ENCODE measurements at places on chromosomes 11 and 22.

DNA sequence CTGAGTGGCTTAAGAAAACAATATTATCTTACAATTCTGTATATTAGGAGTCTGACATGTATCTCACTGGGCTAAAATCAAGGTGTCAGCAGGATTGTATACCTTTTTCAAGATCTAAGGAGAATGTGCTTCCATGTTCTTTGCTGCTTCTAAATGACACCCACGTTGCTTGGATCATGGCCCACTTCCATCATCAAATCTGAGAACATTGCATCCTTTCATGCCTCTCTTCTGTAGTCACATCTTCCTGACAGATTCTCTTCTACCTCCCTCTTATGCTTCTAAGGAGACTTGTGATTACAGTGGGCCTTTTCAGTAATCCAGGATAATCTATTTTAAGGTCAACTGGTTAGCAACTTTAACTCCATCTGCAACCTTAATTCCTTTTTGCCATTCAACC, 499.4 kb downstream of the FAM181B start:
- no peak for DNase-seq

DNA sequence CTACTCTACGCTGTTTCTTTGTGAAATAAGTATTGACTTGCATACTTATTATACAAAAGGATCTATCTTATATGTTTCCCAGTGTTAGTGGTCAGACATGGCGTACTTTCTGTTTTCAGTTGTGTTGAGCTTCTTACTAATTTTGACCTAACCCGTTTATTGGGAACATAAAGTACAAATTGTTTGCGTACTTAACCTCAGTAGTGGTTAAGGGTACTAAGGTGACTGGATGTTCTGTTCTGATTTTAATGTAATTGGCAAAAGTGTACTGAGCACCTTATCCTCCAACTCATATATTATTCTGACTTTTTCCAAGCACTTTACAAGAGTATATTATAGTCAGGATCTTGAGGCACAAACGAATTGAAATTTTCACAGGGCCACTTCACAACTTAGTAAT, 17.2 kb downstream of the TBCEL start:
- no peak for DNase-seq

GRCh38 chr11:128398517-128399250, 188.7 kb downstream of the ETS1 start:
- no peak for DNase-seq

DNA sequence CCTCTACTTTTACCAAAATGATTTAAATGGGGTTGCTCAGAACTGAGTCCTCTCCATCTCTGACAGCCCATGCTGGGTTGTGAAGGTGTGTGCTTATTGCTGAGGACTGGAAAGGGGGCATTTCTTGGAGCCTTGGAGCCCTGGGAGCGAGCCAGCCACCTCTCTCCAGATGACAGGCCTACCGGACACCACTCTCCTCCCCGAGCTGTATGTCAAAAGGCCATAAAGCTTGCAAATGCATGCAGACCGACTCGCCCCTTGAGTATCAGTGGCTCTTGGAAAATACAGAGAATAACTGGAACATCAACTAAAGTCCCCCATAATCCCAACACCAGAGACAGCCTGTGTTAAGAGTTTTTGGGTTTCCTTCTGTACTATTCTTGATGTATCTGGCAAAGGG, 67.9 kb upstream of the PITPNB start:
- no peak for DNase-seq

- DNase-seq, result no peak
These were observed 2.2 kb downstream of the LAYN start for GRCh38 chr11:111542606-111543275.

- peak; percentile 38 for DNase-seq
These were observed 49.1 kb upstream of the A4GALT start for GRCh38 chr22:42769574-42770447.

DNA sequence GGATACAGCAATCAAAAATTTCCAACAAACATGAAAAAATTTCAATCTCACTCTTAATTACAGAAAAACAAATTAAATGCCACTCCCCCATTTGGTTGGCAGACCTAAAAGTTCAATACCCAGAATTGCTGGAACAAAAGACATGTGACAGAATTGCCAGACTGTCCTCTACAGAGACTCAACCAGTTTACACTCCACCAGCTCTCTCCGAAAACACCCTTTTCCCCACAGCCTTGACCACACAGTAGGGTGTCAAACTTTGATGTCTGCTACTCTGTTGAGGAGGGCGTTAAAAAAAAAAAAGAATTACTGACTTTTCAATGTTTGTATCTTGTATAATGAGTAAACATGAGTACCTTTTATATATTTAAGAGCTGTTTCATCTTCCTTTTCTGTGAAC, 44.7 kb upstream of the YPEL1 start:
- no peak for DNase-seq

DNA sequence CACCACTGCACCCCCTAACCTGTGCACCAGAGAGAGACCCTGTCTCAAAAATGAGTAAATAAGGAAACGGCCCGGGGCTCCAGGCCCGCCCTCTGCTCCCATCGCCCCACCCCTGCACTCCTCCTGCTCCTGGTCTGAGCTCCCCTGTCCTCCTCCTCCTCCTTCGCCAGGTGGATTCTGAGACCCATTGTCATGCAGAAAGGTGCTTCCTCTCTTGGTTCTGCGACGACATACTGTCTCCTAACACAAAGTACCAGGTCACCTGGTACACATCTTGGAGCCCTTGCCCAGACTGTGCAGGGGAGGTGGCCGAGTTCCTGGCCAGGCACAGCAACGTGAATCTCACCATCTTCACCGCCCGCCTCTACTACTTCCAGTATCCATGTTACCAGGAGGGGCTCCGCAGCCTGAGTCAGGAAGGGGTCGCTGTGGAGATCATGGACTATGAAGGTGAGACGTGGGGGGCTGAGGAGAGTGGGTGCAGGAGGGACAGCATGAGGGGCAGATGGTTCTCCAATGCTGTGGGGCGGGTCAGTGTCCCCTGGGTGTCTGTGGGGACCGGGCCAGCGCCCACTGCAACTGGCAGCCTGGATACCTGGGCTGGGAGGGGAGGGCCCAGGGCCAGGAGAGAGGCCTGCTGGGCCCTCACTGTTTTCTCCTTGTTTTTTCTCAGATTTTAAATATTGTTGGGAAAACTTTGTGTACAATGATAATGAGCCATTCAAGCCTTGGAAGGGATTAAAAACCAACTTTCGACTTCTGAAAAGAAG, 3.1 kb upstream of the APOBEC3D start:
- DNase-seq, result no peak
